ENCODE measurements at places on chromosomes 6 and 20.

DNA sequence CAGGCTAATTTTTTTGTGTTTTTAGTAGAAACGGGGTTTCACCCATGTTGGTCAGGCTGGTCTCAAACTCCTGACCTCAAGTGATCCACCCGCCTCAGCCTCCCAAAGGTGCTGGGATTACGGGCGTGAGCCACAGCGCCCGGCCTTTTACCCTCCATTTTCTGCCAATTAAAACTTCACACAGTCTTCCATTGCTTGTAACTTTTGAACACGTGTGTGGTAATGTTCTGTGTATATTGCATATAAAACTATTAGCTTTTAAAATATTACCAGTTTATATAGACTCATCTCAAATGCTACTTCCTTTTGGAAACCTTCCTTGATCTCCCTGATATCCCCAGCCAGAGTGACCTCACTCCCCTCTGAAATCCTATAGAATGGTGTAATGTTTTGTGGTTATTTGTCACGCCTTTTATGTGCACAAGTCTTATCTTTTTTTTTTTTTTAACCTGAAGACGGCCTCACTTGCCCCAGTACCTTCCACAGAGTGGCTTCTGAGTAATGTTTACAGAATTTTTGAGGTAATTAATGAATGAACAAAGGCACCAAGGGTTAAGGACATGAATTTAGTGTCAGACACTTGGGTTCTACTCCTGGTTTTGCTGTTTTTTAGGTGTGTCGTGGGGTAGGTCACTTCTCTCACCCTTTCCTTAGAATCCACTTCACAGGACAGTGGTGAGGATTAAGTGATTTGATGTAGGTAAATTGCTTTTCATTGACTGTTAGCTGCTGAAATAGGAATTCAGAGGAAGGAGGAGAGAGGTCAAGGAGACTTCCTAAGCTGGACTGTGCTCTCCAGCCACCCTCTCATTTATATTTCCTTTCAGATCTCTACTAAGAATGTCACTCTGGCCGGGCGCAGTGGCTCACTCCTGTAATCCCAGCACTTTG lies 11.2 kb upstream of the MMP24 start:
- H3K4me1 ChIP-seq = no peaks in the 10 kb centered on the region
- H3K27ac ChIP-seq = no peak overlapping the region
- H3K27me3 ChIP-seq = no peaks in the 10 kb centered on the region
- H3K4me3 ChIP-seq = no peak overlapping the region
- no peak for ATAC-seq

- H3K36me3 ChIP-seq = peaks cover 10% of the 10 kb centered on the region
- ATAC-seq = no peak
- H3K27ac ChIP-seq = no peak overlapping the region
- peak overlapping the region; percentile 0 for H3K4me3 ChIP-seq
- H3K4me1 ChIP-seq = peaks cover 51% of the 10 kb centered on the region
Observed at GRCh38 chr20:49672096-49672664, 41.5 kb downstream of the B4GALT5 start.

- H3K36me3 ChIP-seq = peaks cover 18% of the 10 kb centered on the region
- no peak for ATAC-seq
- H3K4me1 ChIP-seq = peaks cover 16% of the 10 kb centered on the region
Observed at GRCh38 chr6:98848539-98849242, 14.3 kb downstream of the POU3F2 start.

DNA sequence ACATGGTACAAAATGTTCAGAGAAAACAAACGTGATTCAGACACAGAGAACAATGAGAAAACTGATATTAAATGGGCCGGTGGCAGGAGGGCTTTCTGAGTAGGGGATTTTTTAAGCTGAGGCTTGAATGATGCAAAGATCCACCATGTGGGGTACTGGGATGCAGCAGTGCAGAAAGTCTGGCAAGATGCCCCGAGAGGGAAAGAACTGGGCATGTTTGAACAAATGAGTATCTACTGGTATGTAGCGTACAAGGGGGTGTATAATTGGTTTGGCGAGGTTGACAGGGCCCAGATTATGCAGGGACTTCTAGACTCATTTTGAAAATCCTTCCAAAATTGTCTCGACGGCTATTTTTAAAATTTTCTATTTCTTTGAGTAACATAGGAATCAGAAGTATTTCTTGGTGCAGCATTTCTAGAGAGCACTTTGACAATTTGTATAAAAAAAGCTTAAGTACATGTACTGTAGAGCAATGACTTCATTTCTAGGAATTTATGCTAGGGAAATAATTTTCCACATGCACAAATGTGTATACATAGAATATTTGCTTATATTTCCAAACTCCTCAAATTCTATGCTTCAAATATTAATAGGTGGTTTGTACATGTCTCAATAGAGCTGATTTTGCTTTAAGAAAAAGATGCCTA lies 119.6 kb upstream of the DOK5 start:
- no peaks in the 10 kb centered on the region for H3K4me1 ChIP-seq
- no peak for ATAC-seq
- H3K4me3 ChIP-seq = no peak overlapping the region
- H3K36me3 ChIP-seq = no peaks in the 10 kb centered on the region
- no peak overlapping the region for H3K27ac ChIP-seq
- H3K27me3 ChIP-seq = peaks cover 18% of the 10 kb centered on the region

GRCh38 chr20:56412473-56412790 lies 372 bp downstream of the CASS4 start:
- H3K27me3 ChIP-seq = no peaks in the 10 kb centered on the region
- H3K4me3 ChIP-seq = peak overlapping the region; percentile 80
- H3K27ac ChIP-seq = peak overlapping the region; percentile 86

- H3K36me3 ChIP-seq = no peaks in the 10 kb centered on the region
- H3K4me1 ChIP-seq = no peaks in the 10 kb centered on the region
- H3K27ac ChIP-seq = no peak overlapping the region
- H3K27me3 ChIP-seq = peaks cover 13% of the 10 kb centered on the region
Observed at GRCh38 chr6:6439778-6440177, 119.3 kb upstream of the F13A1 start.

DNA sequence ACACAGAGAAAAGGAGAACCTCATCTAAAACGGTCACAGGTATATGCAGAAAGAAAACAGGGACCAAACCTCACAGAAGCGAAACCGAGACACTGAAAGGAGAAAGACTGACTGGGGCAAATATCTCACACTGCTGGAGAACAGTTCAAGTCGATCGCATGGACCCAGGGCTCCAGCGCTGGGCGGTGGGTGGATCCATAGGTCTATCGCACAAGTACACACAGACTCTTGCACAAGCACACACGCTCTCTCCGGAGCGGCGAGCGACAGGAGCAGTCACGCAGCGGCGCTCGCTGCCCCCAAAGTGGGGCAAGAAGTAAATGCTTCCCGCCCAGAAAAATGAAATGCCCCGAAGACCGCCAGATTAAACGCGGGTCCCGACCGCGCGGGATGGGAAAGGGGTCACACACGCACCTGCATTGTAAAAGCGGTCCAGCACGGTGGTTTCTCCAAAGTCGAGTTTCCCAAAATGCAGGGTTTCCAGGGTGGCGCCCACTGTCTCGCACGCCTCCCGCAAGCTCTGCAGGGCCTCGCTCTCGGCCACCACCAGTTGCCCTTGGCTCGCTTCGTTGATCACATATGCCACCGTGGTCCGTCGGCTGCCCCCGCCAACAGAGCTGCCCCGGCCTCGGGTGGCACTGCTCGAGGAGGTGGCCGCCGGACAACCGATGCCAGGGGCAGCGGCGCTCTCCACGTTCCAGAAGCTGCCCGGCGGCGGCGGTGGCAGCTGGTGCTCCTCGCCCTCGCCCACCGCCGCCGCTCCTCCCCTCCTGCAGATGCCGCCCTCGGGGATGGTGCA lies 782 bp downstream of the MAP3K5 start:
- peak; percentile 34 for ATAC-seq
- H3K27ac ChIP-seq = peak overlapping the region; percentile 94
- peak overlapping the region; percentile 97 for H3K4me3 ChIP-seq

DNA sequence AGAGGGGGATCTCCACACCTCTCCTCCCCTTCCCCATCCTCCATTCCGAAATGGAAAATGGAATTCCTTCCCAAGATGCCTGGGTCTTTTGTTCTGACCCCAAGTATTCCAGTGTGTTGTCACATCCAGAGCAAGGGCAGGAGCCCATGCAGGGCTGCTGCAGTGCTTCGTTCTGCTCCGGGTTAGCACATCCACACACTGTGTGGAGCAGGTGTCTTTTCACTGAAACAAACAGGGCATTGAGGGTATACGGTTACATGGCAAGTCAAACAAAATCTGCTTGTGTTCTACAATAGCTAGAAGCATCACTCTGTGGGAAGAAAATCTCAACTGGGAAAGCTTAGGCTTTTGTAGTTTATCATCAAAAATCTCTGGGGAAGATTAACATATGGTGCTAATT lies 56.9 kb downstream of the LYRM2 start:
- H3K4me3 ChIP-seq = no peak overlapping the region
- no peak for ATAC-seq
- H3K36me3 ChIP-seq = no peaks in the 10 kb centered on the region
- H3K27me3 ChIP-seq = no peaks in the 10 kb centered on the region

DNA sequence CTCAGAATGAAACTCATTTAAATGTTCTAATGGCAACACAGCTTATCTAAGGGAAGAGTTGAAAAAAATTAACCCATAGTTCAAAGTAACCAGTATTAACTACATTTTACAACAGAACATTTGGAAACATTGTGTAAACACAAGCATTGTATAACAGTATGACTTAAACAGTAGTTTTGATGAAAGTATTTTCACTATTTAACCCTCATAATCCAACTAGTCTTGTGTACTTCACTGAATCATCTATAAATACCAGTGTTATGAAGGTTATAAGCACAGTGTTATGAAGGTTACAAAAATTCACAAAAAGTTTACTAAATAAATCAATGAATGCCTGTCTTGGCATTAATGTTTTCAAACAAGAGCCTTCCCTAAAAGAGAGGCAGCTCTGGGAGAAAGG lies 66.5 kb downstream of the REV3L start:
- H3K27ac ChIP-seq = no peak overlapping the region
- no peaks in the 10 kb centered on the region for H3K27me3 ChIP-seq
- no peak overlapping the region for H3K4me3 ChIP-seq
- no peaks in the 10 kb centered on the region for H3K4me1 ChIP-seq
- no peak for ATAC-seq

- no peaks in the 10 kb centered on the region for H3K36me3 ChIP-seq
- peaks cover 49% of the 10 kb centered on the region for H3K4me1 ChIP-seq
- H3K27me3 ChIP-seq = no peaks in the 10 kb centered on the region
- peak overlapping the region; percentile 82 for H3K4me3 ChIP-seq
Observed at GRCh38 chr6:149093643-149094042, 223.9 kb upstream of the TAB2 start.

DNA sequence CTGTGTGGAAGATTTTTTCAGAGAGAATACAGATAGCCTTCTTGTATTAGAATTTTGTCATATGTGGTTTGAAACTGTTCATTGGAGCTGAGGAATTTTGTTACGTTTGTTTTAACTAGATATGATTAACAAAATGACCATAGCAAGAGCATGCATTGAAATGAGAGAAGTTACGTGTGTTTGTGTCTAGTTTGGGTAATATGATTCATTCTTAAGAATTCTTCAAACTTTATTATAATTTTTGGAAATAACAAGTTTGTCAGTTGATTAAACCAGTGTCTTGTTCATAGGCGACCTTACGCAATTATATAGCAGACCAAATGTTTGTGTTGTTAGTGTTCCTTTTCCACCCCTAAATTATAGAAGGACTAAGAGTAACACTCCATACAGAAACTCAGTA lies 5.5 kb downstream of the GMNN start:
- H3K4me3 ChIP-seq = peak overlapping the region; percentile 30
- H3K36me3 ChIP-seq = peaks cover 98% of the 10 kb centered on the region
- no peak overlapping the region for H3K27ac ChIP-seq
- no peaks in the 10 kb centered on the region for H3K27me3 ChIP-seq
- ATAC-seq = no peak
- peaks cover 14% of the 10 kb centered on the region for H3K4me1 ChIP-seq

GRCh38 chr20:62274332-62274950 lies 28.4 kb upstream of the ADRM1 start:
- peaks cover 62% of the 10 kb centered on the region for H3K36me3 ChIP-seq
- no peaks in the 10 kb centered on the region for H3K4me1 ChIP-seq
- H3K4me3 ChIP-seq = no peak overlapping the region
- H3K27ac ChIP-seq = peak overlapping the region; percentile 30
- H3K27me3 ChIP-seq = no peaks in the 10 kb centered on the region

- H3K27me3 ChIP-seq = no peaks in the 10 kb centered on the region
- peak overlapping the region; percentile 94 for H3K4me3 ChIP-seq
- no peak for ATAC-seq
- peaks cover 43% of the 10 kb centered on the region for H3K4me1 ChIP-seq
Observed at GRCh38 chr20:20491784-20492264, 123.9 kb downstream of the INSM1 start.

DNA sequence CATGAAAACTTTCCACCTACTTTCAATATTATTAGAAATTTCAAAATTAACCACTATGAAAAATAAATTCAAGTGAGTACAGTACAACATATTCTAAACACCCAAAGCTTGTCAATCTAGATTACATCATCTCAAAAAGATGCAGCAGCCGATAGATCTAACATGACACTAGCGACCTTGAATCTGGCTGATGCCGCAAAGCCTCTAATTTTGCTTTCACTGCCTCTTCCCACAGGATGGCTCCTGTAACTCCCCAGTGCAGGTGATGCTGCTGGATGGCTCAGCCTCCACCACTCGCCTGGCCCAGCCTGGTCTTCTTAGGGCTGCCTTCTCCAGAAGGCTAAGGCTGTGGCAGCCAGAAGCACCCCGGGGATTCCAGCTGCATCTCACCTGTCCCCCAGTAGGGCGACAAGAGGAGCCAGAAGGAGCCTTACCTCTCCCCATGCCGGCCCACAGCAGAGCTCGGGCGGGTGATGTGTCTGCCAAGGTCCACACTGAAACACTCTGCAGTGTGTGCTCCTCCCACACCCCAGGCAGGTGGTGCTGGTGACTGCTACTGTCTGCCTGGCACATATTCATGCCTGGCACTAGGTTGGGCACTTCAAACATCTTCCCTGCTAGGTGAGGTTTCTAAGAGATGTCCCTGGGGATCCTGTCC lies 82.1 kb downstream of the SLC23A2 start:
- ATAC-seq = no peak
- peaks cover 3% of the 10 kb centered on the region for H3K4me1 ChIP-seq
- H3K27ac ChIP-seq = peak overlapping the region; percentile 31
- no peak overlapping the region for H3K4me3 ChIP-seq
- peaks cover 15% of the 10 kb centered on the region for H3K36me3 ChIP-seq

DNA sequence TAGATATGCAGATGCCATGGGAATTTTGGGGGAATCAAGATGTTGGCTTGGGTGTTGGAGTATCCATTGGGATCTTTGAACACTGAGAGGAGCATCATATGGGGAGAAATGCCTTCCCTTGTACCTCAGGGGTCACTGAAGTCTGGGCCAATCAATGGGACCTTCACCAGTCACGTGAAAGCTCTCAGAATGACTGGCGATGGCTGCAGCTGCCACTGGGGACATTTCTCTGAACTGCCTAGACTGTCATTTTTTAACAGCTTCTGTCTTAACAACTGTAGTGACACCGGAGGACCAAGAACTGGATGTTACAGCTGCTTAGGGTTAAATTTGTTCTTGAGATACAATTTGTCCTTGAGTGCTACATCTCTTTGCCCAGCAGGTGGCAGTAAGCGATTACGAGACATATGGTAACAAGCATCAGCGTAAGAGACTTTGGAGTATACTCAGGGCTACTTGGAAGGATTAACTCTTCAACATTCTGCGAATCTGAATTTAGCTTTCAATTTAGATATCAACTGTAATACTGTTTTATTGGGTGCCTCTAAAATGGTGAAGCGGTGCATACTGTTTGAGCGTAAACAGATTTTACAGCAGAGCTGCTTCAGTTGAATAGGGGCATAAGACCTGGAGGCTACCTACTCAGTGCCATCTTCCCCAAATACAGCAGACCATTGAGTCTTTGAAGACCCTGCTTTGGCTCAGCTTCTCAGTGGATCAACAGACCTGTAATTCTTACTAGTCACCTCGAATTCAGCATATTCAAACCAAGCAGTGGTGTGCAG lies 36.0 kb downstream of the CCN2 start:
- H3K4me3 ChIP-seq = no peak overlapping the region
- H3K36me3 ChIP-seq = no peaks in the 10 kb centered on the region
- H3K4me1 ChIP-seq = peaks cover 10% of the 10 kb centered on the region
